ENCODE measurements at places on chromosomes 2 and 18. TPM values are rescaled to one million over a fixed set of nuclear protein-coding genes. Genes with fewer than 3 reads are reported as not detected.

The CDK5R2 gene
- not detected for total RNA-seq

The KCNK3 gene
- not detected for total RNA-seq

The AGXT gene
- total RNA-seq: not detected

The SYT4 gene
- not detected for total RNA-seq

The CPO gene
- total RNA-seq: not detected

The GLI2 gene
- 0.28 TPM for total RNA-seq

The DSG4 gene
- not detected for total RNA-seq

The ALPG gene
- not detected for total RNA-seq

The ZNF385B gene
- not detected for total RNA-seq

The INHA gene
- not detected for total RNA-seq

DNA sequence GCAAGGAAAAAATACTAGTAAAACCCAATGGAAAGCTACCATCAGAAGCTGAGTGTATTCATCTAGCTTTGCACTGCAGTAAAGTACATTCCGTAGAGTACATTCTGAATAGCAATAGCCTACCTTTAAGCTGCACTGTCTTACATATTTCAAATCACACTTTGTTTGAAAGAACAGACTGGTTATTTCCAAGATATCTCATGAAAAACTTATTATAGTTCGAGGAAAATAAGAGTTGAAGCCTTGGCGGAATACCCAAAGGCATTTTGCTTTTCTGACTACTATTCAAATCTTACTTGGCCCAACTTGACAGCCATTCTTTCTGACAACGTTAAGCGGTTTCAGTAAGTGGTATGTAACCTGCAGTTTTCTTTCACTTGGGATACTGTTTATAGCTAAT lies 177.6 kb downstream of the NRXN1 start:
- no peak for DNase-seq

- peak; percentile 66 for DNase-seq
These were observed 5.7 kb upstream of the TET3 start for GRCh38 chr2:73979021-73979420.

- DNase-seq: no peak
These were observed 431 bp upstream of the CNRIP1 start for GRCh38 chr2:68320118-68320641.

DNA sequence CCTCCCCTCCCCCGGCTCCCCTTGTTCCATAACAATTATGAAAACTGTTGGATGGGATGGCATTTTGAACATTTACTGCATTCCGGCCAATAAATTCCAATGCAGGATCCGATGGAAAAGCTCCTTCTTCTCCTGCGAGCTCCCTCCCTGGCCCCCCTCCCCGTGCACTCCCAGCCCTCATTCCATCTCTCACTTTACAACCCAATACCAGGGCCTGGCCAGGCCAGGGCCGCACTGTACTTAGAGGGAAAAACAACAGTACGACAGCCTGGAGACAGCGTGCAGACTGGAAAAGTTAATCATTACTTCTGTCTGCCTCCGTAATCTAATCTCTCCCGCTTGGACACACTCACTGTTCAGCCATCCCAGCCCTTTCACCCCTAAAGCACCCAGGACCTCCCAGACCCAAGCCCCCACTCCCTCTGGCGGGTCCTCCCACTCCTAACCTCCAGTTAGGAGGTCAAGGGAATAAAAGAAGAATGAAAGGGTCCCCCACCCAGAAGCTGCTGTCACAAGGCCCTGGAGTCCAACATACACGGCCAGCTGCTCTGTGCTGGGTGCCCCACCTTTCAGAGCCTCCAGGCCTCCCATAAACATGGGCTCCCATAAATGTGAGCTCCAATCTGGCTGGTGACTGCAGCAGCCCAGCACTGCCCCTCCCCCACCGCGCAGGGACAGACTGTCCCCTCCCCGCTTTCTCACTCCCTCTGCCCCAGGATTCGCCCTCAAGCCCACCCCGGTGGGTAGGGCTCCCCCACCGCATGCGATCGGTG lies 20.6 kb downstream of the SMAD7 start:
- DNase-seq: no peak

DNA sequence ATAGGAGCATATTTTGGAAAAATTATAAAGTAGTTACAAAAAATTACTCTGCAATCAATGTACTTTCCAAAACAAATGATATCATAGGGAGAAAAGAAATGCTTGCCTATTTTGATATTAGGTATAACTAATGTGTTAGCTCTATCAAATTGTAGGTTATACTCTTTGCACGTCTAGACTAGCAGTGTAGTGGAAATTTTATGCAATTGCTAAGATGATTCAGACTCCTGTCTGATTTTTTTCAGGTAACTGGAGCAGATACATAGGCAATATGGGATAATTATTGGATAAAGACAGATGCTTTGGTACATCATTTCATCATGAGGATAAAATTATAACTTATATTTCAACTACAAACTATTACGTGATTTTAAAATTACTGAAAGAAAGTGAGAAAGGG lies 918.3 kb downstream of the EPHA4 start:
- no peak for DNase-seq

DNA sequence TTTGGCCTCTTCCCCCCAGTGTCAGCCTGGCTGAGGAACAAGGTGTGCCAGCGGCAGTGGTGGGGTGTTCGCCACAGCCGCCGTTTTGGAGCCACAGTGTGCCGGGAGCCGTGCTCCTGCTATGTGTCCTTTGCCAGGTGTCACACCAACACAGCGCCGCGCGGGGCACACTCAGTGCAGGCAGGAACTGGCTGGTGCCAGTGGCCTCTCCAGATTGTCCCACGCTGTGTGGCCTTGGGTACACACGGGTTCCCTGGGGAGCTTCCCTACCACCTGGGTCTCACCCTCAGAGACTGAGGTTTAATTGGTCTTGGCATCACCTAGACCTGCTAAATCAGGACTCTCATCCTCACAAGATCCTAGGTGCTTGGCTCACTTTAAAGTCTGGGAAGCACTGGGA lies 171.6 kb downstream of the LDLRAD4 start:
- DNase-seq: no peak

- no peak for DNase-seq
These were observed 21.5 kb upstream of the IL18RAP start for GRCh38 chr2:102401456-102401855.

GRCh38 chr2:21070341-21071257 lies 26.7 kb upstream of the APOB start:
- DNase-seq: no peak

- DNase-seq: no peak
These were observed 283.9 kb downstream of the SLC8A1 start for GRCh38 chr2:40168032-40168431.

DNA sequence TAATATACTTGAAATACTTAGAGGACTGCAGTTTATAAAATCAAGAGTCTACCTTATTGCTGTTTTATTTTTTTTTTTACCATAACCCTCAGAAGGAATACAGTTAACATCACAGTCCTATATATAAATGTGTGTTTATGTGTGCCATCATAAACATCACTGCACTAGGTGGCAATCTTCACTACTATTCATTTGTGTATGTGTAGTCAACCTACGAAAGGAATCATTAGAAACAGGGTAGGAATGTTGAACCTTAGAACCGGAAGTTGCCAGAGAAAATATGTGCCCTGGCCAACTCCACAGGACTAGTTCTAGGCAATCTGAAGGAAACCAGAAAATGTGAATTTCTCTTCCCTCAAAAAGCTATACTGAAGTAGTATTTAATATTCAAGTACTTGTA lies 3.4 kb downstream of the GEN1 start:
- no peak for DNase-seq

DNA sequence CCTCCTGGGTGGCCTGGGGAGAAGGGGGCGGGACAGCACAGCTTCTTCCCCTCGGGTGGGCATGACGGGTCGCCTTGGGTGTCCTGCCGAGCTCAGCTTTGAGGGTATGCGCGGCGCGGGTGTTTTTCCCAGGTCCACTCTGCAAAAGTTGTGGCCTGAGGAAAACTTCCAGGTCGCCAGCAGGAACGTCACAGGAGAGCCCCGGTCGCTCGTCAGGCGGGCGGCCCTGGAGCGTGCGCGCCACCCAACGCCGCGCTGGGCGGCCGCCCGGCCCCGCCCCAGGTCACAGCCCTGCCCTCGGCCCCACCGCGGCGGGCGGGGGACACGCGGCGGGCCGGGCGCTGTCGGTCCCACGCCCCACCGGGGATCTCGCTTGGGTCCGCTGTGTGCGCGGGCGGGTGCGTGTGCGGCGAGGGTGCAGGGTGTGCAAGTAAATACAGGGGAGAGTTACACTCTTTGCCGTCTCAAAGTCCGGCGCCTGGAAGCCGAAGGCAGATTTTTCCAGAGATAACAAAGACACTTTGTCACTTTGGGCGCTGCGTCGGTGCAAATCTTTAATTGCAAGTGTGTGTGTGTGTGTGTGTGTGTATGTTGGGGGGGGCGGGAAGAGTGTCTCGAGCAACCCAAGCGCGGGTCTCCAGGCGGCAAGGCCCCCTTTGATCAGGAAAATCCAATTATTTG lies 616 bp upstream of the SP5 start:
- no peak for DNase-seq

GRCh38 chr18:24000613-24001490 lies 13.7 kb upstream of the TTC39C start:
- peak; percentile 61 for DNase-seq

GRCh38 chr2:66517772-66518171 lies 82.8 kb downstream of the MEIS1 start:
- no peak for DNase-seq

GRCh38 chr18:56285387-56286065 lies 352.9 kb downstream of the TXNL1 start:
- DNase-seq: no peak

DNA sequence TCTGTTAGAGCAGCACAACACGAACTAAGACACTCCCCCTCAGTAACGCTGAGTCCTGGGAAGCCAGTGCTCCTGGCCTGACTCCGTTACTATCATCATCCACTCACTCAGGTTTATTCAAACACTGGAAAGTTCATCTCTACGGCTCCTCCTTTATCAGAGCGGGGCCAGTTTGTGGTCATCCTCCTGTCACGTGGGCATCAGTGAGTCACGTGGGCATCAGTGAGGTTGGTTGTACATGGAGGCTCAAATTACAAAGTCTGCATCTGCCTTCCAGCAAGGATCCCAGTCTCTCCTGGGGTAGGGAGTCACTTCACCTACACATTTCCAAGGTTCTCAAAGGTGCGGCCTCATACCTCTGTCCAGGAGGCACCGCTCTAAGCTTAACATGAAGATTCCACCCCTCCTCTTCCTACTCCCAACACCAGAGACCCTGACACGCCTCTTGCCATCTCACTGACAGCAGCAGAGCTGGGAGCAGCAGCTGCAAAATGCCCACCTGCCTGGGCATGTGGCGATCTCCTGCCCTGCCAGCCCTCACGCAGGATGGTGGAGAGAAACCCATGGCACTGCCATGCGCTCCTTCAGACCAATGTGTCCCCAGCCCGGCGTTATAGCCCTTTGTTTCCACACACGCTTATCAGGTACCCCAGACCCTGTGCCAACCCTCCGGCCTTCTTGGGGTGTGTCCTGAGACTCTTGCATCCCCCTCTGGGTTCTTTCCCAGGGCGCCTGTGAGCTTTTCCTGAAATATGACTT lies 99.2 kb upstream of the PTPRM start:
- no peak for DNase-seq

- DNase-seq: no peak
These were observed 92.2 kb upstream of the MBOAT2 start for GRCh38 chr2:9095690-9096089.

GRCh38 chr2:4190548-4190947 lies 487.2 kb downstream of the DCDC2C start:
- no peak for DNase-seq

- no peak for DNase-seq
These were observed 277.6 kb downstream of the EXOC6B start for GRCh38 chr2:72548081-72548764.

DNA sequence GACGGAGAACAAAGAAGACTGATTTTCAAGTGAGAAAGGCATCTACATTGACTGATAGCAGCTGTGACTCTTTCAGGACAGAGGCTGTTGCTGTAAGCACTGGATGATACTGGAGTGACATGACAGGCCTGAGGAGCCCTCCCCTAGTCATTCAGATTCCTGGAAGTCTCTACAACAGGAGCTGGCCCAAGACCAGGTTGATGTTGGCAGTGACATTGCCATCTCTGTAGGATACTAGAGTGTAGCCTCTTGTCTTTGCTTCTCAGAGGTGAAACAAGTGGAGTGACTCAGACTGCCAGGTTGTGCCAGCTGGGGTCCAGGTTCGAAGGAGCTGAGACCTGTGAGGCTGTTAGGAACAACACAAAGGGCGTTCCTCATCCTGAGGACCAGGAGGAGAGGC lies 44.7 kb upstream of the SH3RF3 start:
- DNase-seq: peak; percentile 26

GRCh38 chr2:191835539-191836350 lies 11.1 kb downstream of the CAVIN2 start:
- DNase-seq: no peak

DNA sequence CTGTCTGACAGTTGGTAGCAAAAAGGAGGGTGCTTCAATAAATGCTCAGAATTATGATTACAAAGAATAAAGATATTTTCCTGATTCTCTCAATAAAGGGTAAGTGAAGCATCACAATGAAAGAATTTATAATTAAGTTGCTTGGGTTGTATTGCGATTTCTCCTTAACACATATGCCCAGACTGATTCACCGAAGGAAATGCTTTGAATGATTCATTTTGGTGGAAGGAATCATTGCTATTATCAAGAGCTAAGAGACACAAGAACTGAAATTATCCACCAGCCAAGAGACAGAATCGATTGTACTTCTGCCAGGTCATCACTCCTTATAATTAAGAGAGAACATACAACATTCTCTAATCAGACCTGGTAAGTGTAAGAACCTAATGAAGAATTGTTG lies 301.4 kb downstream of the NR4A2 start:
- no peak for DNase-seq

- DNase-seq: no peak
These were observed 295.1 kb downstream of the CNTNAP5 start for GRCh38 chr2:124320051-124320688.

DNA sequence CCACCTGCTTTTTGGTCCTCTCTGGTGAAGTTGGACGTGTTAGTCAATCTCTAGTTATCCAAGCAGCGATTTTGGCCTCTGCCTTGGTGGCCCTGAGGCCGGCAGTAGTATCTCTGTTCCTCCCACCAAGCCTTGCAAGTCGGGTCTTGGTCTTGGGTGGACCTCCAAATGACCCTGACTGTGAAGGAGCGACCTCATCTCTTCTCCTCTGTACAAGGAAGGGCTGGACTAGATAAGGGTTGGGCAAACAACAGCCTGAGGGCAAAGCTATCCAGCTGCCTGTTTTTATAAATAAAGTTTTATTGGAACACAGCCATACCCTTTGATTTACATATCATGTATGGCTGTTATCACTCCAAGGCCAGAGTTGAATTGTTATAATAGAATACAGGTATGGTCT lies 74.6 kb upstream of the FOSL2 start:
- no peak for DNase-seq
